ENCODE measurements at places on chromosomes 2 and 18.

GRCh38 chr18:1526991-1527390 lies 622.3 kb downstream of the ADCYAP1 start:
- no peak for DNase-seq

GRCh38 chr2:2707206-2707991 lies 376.3 kb upstream of the MYT1L start:
- no peak for DNase-seq

- DNase-seq = no peak
Measured at GRCh38 chr2:236618370-236618769, 48.7 kb downstream of the ACKR3 start.

DNA sequence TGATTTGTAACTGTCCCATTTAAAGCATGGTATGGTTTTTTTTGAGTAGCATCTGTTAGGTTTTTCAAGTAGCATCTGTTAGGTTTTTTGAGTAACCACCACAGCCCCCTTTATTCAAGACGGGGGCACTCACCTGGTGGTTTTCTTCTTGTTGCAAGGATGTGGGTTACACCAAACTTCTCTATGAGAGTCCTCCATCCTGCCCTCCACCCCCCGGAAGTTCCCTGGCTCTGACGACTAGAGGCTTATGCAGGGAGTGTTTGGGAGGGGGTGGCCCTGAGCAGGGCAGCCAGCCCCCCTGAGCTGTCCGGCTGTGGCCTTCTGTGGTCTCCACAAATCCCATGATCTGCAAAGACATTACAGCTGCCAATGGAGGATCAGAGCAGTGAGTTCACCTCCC lies 39.3 kb downstream of the MTCL1 start:
- DNase-seq = no peak

DNA sequence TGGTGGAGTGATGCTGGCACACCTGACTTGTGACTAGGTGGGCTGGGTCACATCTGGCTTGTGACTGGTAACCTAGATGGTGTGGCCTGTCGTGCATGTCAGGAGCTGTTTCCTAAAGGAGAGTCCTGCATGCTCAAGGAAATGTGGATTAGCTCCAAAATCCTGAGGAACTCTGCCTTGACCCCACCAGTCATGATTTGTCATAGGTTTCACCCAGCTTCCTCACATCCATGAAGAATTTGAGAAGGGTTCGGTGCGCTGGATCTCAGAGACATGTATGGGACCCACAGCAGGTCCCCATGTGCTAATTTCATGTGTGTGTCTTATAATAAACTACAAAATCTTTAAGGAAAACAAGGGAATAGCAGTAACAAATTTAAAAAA lies 107.2 kb downstream of the COL6A3 start:
- DNase-seq = no peak

DNA sequence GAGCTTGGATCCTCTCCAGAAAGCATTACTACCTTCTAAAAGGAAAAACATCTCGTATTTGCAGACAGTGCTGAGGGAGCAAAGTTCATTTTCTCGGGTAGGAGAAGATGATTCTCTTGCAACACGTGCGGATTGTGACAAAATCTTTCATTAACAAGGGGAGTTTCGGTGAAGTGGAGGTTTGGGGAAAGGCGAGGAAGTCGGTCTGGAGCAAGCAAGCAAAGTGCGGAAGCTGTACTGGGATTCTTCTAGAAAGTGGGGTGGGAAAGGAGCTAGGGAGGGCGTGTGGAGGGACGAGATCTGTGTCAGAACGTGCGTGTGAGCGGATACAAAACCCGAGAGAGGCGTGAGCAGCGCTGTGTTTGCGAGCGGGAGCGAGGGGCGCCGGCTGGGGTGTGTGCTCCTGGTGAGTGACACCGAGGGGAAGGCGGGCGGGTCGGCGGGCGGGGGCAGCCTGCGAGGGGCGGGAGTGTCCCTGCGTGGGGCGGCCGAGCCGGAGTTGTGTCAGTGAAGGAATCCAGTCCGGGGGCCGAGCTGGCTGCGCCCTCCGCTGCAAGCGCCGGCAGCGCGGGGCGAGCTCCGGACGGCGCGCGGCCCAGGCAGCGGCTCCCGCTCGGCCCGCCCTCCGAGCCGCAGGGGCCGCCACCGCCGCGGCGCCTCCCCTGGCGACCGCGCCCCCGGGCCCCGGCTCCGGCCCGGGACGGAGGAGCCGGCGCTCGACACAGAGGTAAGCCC lies at the start of gene SPATS2L:
SPATS2L (plus strand) TSS at position 498 of the 735 bp plus-strand sequence. CDS start 82,552 bp downstream, outside the sequence.
- DNase-seq = no peak

DNA sequence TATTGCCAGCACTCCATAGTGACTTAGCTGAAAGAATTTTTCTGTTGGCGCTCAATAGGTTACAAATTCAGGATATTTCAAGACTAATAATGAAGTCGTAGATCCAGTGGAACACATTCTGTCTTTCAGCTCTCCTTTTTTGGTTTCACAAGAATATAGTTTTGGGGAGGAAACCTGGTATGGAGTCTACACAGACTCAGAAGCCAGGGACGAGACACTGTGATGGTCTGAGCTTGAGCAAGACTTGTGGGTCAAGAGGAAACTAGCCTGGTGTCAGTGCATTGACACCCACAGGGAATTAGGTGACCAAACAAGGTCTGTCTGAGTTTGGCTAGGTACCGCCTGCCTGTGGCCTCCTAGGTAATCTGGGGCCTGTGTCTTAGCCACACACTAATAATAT lies 26.9 kb downstream of the ARL4C start:
- DNase-seq = no peak

- no peak for DNase-seq
Measured at GRCh38 chr2:230957756-230958391, 32.8 kb upstream of the GPR55 start.

GRCh38 chr2:212854771-212855170 lies 296.6 kb downstream of the IKZF2 start:
- DNase-seq = no peak

DNA sequence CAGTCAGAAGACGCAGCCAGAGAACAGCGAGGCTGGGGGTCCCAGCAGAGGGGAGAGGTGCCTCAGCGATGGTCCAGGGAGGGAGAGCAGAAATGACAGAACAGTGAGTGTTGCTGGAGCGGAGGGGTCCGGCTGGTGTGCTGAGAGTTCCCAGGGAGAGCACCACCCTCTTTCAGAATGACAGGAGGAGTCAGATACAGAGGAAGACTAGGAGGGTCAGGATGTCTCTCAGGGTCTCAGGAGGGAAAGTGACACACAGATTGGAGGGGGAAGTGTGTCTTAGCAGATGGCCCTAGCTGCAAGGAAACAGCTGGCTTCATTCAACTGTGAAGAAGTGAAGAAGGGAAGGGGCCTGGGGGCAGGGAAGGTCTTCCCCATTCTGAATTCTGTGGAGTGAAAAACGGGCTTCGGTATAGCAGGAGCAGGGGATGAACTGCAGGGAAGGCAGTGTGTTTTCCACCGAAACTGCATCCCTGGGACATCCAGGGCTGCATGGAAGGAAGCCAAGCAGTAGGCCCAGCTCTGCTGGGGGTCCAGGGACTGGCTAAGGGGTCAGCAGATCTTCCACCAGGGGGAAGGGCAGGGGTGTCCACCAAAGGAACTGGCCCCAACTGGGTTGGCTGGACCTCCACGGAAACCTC lies 90.0 kb upstream of the OTOS start:
- no peak for DNase-seq

- DNase-seq = no peak
Measured at GRCh38 chr18:3560755-3561154, 110.8 kb downstream of the TGIF1 start.

GRCh38 chr18:32138332-32138982 lies 46.8 kb downstream of the RNF138 start:
- no peak for DNase-seq

- no peak for DNase-seq
Measured at GRCh38 chr2:134351899-134352298, 98.0 kb downstream of the MGAT5 start.

DNA sequence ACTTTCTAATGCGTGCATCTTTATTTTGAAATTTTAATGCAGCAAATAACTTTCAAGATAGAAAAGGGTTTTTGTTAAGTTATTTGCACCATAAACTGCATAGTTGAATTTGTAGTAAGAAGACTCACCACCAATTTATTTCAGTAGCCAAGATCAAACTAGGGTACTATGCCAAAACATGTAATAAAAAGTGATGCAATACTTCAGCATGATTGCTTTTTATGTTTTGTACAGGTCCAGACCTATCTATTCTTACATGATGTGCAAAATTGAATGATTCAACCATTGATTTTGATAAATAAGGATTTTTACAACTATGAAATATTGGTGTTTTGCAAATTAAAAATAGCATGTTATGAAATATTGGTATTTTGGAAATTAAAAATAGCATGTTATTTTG lies 26.7 kb downstream of the AGPS start:
- DNase-seq = peak; percentile 33
